ENCODE measurements at places on chromosomes 12 and 14.

GRCh38 chr14:50859296-50859624 is 12.6 kb upstream of the ABHD12B start:
- no peak for DNase-seq

- DNase-seq: no peak
Measured at GRCh38 chr14:94386085-94387031, 2.0 kb downstream of the SERPINA1 start.

DNA sequence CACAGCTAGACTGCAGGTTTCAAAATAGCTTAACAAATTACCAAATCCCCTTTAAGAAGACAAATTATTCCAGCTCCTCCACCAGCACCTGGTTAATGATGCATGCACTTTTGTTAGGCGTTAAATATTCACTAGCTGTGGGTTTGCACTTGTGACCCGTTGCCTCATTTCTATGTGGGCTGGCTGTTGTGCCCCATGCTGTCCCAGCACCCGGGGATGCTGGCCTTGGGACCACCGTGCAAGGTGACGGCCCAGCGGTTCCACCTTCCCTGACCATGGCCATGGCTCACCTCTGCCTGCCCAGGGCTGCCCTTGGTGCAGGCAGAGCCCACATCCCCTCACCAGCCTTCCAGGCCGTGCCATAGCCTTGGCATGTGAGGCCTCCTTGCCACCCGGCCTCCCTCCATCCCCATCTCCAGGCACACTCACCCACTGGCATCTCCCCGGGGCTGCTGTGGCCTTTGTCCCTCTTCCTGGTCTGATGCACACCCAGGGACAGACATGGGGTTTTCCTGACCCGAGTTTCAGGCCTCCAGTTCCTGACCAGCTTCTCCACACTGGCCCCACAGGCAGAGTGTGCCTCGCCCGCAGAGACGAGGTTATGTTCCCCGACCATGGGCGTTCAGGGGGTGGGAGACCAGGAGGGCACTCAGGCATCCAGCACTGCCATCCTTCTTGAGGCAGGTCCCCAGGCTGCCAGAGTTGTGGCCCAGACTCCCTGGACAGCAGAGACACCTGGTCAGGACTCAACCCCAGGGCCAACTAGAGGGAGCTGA is 20.3 kb upstream of the C14orf180 start:
- no peak for DNase-seq

DNA sequence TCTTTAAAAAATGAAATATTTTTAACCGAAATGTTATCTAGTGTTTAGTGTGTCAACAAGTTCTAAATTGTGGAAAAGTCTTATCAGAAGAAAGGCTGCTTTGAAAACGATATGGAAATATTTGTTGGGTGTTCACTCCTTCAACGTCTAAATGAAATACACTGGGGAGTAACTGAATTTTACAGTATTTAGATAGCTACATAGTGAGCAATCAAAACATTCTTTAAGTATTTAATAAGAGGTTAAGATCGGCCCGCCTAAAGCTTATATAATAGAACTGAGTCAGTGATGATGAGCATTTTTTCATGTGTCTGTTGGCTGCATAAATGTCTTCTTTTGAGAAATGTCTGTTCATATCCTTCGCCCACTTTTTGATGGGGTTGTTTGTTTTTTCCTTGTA is 228.3 kb downstream of the RAD51B start:
- DNase-seq: no peak

GRCh38 chr12:23493672-23494071 is 455.8 kb downstream of the SOX5 start:
- no peak for DNase-seq

GRCh38 chr12:80707126-80707829 is at the start of gene MYF6:
Gene MYF6 (plus strand): TSS chr12:80707634. CDS start chr12:80707720, 86 bp downstream.
- no peak for DNase-seq

DNA sequence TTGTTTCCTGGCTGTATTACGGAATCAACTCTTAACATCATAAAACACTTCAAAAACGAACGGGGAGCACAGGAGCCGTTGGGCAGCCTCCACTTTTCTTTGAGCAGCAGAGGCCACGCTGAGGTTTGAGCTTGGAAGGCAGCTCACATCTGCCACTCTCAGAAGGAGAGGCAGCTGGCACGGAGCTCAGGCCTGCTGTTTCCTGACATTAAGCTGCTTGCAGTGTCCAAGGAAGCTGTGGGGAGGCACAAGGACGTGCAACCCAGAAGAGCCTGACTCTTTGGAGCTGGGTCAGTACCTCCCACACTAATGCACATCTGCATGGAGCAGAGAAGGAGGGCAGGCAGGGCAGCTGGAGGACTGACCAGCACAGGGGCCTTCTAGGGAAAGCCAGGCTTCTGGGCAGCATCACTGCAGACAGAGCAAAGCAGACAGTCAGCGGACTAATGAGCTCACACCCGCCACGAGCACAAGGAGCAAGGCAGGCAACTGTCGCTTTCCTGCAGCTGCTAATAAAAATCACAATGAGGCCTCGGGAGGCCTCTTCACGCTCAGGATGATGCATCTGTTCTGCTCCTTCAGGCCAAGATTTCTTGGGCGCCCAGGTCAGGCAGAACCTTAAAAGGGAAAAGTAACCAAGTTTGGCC is 211.1 kb downstream of the GLT1D1 start:
- peak; percentile 53 for DNase-seq

DNA sequence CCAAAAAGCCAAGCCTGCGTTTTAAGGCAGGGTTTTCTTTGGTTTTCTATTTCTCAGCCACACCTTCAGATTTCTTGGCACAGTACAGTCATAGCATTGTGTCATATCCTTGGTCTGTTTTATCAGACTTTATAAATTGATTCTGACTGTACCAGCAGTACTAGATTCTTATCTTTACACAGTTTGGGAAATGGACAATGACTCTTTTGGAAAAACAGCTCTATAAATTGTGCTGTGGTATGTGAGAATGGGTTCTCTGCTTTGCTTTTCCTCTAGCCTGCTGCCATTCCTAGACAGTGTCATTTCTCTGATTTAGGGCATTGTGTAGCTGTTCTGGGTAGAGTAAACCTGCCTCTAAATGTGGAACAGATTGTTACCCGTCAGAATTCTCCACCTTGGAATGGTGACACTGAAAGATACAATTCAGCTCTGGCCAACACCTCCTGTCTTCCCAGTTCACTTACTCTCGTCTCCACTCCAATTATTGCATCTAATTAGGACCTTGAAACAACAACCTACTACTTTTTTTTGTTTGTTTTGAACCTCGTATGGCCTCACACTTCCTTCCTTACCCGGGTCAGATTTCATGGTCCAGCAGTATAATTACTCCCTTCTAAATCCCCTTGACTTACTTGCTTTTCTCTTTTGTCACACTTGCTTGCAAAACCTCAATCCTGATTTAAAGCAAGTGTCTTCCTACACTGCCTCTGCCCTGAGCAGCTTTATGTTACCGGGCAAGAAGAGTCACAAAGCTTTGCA is 226.3 kb downstream of the ERC1 start:
- no peak for DNase-seq

- no peak for DNase-seq
Measured at GRCh38 chr12:56104815-56105608, 653 bp downstream of the PA2G4 start.

GRCh38 chr14:75803765-75804164 is 142.7 kb downstream of the TTLL5 start:
- no peak for DNase-seq

- DNase-seq: no peak
Measured at GRCh38 chr12:90854136-90854689, 100.8 kb downstream of the CCER1 start.

DNA sequence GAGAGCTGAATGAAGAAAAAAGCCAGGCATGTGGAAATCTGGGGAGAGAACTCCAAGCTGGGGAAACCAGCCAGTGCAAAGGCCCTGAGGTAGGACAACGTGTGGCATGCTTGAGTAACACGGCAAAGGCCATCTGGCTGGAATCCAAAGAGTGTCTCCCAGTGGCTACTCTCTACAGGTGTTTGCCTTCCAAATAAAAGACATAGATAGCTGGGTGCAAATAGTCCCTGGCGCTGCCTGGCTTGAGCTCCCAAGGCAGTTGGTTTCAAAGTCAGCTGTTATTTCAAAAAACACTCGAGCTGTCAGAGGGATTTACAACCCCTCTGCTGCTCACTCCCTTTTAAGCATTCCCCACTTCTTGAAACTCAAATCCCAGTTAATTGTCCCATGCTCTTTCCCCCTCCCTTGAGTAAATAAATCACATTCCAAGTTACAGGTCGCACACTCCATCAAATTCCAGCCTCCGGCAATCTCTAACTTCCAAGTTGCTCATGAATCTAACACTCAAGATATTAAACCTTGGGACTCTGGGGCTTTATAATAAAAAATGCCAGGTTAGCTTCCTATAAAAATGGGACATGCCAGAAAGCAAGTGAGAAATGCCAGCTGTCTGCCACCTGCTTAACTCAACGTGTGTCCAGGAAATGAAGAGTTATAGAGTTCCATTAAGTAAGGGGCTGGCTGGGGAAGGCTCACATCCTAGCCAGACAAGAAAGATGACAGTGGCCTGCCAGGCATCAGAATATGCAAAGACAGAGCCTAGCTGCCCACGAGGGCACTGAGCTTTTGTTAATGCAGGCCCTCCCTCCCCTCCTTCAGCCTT is 133.6 kb upstream of the NOS1 start:
- peak; percentile 95 for DNase-seq

GRCh38 chr12:65891987-65892481 is 67.8 kb downstream of the HMGA2 start:
- no peak for DNase-seq

DNA sequence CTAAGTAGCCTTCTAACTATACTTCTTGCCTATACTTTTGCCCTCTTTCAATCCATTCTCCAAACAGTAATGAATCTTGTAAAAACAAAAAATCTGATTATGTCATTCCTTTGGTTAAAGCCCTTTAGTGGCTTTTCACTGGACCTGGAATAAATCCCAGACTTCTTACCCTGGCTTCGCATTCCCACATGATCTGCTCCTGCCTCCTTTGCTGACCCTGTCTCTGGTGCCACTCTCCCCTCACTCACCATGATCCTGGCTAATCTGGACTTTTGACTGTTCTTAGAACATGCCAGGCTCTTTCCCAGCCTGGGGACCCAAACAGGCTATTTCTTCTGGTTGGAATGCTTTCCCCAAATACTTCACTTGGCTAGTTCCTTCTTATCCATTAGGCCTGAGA is 7.9 kb downstream of the MIA2 start:
- no peak for DNase-seq

GRCh38 chr12:113863455-113863845 is 102.7 kb downstream of the RBM19 start:
- DNase-seq: no peak

DNA sequence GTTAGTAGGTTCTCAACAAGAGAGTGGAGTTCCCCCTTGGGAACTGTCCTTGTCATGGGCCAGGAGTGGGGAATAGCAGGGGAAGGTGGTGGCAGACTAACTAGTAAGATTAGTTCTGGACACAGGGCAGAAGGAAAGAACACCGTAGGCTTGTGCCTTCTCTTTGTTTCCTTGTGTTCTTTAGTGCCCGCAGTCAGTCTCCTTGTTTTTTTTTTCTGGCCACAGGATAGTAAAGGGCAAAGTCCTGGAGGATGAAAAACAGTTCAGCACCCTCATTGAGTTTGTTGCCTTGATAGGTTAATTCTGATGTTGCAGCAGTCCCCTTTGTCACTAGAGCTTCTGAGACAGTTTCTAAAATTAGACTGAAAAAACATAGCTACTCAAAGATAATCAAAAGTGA is 8.4 kb downstream of the PEX5 start:
- no peak for DNase-seq

- no peak for DNase-seq
Measured at GRCh38 chr12:119699199-119699760, 31.3 kb downstream of the PRKAB1 start.

DNA sequence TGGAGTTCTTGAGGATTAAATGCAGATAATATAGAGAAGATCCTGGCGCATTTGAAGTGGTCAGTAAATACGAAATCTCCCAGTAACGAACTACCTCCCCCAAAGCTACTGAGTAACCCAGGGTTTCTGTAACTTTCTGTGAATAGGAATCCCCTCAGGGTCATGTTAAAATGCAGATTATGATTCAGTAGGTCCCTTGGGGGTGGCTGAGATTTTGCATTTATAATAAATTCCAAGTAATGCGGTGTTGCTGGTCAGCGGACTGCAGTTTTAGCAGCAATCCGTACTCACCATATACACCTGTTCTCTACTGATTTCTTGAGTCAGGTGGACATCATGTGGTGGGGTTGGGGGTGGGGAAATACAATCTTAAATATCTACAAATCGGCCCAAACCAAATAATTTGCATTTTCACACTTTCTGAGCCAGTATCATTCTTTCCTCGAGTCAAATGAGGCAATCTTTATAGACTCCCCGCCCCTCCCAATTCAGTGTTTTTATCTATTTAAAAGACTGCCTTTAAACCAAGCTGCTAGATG is 868 bp downstream of the SPATA7 start:
- no peak for DNase-seq

GRCh38 chr12:125023065-125023464 is 29.6 kb downstream of the BRI3BP start:
- DNase-seq: no peak

DNA sequence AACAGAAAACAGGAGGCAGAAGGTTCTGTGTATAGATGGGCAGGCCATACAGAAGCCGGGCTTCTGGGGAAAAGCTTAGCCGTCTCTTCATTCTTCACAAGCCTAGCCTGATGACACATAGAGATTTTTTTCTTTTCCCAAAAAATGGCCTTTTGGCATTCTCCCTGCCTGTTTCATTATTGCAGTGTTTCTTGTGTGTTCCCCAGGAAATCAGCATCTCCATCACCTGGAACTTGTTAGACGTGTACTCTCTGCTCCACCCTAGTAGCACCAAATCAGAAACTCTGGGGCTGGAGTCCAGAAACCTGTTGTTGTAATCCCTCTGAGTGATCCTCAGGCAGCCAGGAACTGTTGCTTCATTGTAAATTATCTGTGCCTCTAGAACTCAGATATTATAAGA is 388.1 kb downstream of the CCDC91 start:
- DNase-seq: no peak

DNA sequence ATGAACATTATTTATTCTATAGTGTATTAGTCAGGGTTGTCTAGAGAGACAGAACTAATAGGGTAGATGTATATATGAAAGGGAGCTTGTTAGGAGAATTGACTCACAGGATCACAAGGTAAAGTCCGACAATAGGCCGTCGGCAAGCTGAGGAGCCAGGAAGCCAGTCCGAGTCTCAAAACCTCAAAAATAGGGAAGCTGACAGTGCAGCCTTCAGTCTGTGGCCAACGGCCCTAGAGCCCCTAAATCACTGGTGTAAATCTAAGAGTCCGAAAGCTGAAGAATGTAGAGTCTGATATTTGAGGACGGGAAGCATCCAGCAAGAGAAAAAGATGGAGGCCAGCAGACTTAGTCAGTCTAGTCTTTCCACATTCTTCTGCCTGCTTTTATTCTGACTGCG is 912.2 kb downstream of the FLRT2 start:
- no peak for DNase-seq

DNA sequence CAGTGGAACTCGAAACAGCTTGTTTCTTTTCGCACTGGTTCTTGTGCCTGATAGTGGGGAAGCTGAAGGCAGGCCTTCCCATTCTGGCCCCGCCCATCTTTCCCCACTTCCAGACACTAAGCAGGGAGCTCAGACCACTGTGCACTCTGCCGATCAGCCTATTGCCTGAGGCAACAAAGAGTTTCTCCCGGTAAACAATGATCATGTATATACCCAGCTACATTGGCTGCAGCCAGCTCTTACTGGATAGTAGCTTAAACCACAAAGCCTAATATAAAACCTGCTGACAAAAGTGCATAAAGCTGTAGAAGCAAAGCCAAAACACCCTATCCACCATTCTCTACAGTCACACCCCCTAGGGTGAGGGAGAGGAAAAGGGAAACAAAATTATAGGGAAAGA is 24.7 kb upstream of the GLIPR1 start:
- DNase-seq: no peak

- no peak for DNase-seq
Measured at GRCh38 chr12:111412007-111412829, 6.5 kb downstream of the SH2B3 start.
